ENCODE measurements at places on chromosomes 4 and X.

DNA sequence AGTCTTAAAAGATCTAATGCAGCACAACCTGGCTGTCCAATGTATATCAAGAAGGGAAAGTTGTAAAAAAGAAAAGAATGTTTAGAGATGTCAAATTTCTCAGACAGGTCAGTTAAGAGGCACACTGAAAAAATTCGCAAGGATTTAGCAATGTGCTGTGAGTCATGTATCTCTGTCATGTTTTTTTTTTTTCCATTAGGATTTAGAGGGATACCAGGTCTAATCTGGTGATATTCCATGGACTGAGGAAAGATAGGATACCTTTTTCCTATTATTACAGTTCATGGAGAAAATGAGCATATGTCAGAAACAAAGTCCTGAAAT, 815.4 kb upstream of the PCDH10 start:
- peak; percentile 56 for DNase-seq

GRCh38 chrX:93120805-93121204, 552.6 kb downstream of the NAP1L3 start:
- DNase-seq: no peak

- DNase-seq: no peak
Measured at GRCh38 chr4:181006499-181007260, 1236.5 kb upstream of the TENM3 start.

DNA sequence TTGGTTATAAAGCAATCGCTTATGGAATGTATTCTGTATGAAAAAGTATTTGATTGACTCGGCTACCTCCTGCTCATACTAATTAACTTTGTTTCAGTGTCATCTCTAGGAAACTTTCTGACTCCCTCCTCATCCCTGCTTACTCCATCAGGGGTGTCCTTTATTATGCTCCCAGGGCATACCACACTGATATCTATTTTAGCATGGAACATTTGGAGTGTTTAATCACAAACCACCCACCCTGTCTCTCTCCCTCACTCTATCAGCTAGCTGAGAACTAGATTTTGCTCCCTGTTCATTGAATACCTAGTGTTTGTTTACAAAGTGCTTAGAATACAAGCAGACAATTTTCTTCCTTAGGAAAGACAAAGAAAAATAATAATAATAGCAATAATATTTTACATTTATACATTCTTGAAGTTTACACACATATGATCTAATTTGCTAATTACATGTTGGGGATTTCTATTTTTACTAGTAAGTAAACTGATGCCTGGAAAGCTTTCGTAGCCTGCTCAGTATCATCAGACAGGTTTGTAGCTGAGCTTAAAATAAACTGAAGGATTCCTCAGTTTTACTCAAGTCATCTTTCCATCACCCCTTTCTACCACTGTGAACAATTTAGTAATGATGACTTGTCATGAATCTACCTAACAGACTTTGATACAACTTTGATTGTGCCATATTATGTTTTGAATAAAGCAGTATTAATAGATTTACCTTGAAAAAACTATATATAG, 811.4 kb upstream of the HS3ST1 start:
- no peak for DNase-seq

DNA sequence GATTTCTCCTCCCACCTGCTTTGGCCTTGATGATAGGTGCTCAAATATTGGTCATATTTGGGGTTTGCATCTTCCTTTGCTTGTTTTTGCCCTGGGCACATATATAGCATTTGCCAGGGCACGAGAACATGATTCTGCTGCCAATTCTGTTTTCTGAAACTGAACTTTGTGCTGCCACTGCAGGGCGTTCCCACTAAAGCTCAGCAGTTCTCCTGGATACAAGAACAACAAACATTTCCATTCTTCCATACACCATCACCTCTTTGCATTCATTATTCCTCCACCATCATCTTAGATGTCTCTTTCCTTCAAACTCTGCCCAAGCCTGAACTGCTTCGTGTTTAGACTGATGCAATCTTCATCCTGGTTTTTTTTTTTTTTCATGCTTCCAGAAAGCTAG, 36.3 kb upstream of the GATB start:
- no peak for DNase-seq

DNA sequence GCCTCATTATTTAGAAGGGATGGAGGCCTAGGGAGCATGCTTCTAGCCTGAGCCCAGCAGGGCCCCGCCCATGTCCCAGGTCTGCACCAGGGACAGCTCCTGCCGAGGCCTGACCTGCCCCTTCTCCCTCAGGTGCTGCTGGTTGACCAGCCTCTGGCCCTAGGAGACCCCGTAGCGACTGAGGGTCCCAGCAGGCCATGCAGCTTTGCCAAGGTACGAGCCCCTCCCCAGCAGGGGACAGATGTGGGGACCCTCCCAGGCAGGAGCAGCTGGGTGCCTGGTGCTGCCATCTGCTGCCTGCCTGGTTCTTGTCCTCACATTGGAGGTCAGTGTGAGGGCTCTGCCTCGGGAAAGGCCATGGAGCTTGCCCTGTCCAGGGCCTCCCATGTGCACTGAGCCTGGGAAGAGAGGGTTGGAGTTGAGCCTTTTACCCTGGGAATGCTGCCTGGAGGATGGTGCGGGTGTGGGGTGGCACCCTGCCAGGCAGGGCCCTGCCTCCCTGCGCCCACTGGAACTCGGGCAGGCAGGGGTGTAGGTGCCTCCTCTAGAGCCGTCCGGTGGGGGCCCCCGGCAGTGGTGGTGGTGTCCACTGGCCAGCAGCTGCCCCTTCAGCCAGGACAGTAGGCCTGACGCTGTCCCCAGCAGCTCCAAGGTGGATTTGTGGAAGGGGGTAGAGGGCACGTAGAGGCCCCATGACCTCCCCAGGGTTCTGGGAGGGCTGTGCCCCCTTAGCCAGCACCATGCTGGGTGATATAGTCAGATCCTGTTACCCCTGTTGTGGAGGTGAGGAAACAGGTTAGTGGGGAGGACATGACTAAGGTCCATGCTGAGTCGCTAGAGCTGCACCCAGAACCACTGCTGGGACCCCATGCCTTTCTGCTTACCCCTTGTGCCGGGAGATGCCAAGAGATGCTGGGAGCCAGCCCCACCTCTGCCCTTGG, 2.2 kb upstream of the MSANTD1 start:
- DNase-seq: peak; percentile 15

- DNase-seq: peak; percentile 79
Measured at GRCh38 chr4:119638359-119638758, 9.8 kb upstream of the PDE5A start.

GRCh38 chrX:108285918-108286317, 152.3 kb downstream of the COL4A6 start:
- no peak for DNase-seq

- no peak for DNase-seq
Measured at GRCh38 chr4:160580581-160580980, 1477.7 kb downstream of the RAPGEF2 start.

DNA sequence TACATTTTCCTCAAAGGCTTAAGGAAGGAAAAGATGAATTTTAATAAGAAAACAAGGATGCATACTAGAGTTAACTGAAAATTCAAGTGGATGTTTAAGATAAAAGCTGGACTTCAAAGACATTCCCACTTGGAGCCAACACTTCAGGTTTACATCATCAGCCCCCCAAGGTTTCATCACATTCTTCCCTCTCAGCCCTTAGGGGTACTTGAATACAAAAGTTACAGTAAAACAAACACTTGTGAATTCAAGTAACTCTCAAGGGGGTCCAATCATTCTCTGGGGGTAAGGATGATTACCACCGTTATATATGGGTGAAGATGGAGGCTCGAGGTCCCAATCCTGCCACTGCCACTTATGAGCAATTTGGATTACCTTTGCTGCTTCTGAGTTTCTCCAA, 36.1 kb downstream of the STARD8 start:
- no peak for DNase-seq

DNA sequence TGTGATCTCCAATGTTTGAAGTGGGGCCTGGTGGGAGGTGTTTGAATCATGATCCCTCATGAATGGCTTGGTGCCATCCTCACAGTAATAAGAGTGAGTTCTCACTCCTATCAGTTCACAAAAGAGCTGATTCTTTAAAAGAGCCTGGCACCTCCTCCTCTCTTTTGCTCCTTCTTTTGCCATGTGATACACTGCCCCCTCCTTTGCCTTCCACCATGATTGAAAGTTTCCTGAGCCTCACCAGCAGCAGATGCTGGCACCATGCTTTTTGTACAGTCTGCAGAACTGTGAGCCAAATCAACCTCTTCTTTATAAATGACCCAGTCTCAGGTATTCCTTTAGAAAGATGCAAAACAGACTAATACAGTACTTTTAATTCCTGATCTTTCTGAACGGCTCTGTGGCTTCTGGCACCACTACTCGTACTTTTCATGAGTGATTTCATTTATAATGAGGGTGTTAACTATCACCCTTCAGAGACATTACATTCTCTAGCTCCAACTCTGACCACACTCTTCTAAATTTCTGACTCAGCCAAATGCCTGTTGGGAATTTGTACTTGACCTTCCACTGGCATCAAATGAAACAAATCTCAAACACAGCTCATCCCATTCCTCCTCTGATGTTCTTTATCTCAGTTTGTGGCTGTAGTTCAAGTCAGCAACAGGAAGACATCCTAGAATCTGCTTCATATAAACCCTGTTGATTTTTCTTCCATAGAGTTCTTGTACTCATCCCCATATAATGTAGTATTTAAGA, 4.2 kb downstream of the UFSP2 start:
- DNase-seq: peak; percentile 80

DNA sequence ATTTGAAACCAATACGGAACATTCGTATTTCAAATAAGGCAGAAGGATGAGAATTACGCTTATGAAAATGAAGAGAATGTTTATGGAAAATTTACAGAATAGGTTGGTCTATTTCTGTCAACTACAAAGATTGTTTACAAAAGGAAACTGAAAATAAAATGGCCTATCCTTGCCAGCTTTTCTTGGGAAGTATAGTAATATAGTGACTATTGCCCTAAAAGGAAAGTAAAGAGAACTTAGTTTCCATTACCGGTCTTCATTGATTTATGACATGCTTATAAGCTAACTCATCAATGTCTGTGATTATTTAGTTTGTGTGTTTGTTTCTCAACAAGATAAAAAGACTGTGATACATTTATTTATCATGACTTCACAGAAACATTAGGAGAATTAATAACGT, 2.9 kb upstream of the SPRY1 start:
- peak; percentile 23 for DNase-seq

DNA sequence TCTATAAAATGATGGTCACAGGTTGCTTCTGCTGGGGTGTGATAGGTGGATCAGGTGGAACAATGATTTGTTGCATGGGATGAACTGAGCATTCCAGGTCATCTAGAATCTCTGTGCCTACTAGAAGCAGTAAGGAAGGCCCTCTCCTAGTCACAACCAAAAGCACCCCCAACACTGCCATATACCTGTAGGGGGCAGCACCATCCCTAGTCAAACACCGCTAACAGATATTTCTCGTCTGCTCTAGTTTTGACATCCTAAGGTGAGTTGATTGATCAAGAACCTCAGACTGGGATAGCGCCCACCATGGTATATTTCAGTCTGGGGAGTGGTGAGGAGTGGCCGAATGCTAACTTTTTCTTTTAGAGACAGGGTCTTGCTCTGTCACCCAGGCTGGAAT, 160.2 kb downstream of the NHS start:
- peak; percentile 21 for DNase-seq

GRCh38 chr4:181424362-181425016, 818.7 kb upstream of the TENM3 start:
- no peak for DNase-seq

- DNase-seq: no peak
Measured at GRCh38 chrX:100674705-100675104, 30.7 kb downstream of the SRPX2 start.

- peak; percentile 59 for DNase-seq
Measured at GRCh38 chr4:140691369-140691768, 64.8 kb downstream of the TBC1D9 start.

- DNase-seq: no peak
Measured at GRCh38 chrX:86910602-86911311, 606.8 kb upstream of the KLHL4 start.

GRCh38 chr4:168765726-168766125, 244.3 kb downstream of the CBR4 start:
- no peak for DNase-seq

GRCh38 chr4:112951362-112952312, 97.8 kb upstream of the ANK2 start:
- DNase-seq: peak; percentile 19

- DNase-seq: no peak
Measured at GRCh38 chrX:77160301-77160700, 286.9 kb upstream of the FGF16 start.

GRCh38 chr4:96407738-96408463, 568.0 kb downstream of the PDHA2 start:
- no peak for DNase-seq

GRCh38 chr4:168908851-168909273, 101.2 kb downstream of the CBR4 start:
- DNase-seq: no peak

DNA sequence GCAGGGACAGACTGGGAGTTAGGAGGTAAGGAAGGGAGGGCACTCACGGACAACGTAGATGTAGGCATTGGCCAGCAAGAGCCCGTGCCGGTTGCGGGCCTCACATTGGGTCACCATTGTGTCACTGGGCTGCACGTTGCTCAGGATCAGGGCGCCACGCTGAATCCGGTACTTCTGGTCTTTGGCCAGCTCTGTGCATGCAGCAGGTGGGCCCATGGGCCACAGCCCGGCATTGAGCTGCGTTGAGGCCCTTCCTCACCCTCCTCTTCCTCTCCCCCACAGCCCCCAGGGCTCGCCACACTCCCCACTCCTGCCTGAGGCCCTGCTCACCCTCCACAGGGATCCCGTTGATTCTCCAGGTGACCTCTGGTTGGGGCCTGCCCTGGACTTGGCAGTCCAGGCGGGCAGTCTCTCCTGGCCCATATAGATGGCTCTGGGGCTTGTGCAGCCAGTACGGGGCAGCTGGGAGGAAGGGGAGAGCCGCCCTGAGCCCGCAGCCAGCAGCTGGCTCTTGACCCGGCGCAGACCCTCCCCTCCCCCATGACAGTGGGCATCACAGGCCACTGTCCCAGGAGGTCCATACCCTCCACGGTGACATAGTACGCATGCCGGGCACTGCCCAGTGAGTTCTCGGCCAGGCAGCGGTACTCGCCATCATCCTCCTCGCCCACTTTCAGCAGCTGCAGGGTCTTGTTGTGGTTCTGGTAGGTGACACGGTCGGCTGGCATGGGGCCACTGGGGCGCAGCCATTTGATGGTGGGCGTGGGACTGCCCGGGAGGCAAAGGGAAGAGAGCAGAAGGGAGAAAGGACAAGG, 16.3 kb downstream of the L1CAM start:
- DNase-seq: no peak

DNA sequence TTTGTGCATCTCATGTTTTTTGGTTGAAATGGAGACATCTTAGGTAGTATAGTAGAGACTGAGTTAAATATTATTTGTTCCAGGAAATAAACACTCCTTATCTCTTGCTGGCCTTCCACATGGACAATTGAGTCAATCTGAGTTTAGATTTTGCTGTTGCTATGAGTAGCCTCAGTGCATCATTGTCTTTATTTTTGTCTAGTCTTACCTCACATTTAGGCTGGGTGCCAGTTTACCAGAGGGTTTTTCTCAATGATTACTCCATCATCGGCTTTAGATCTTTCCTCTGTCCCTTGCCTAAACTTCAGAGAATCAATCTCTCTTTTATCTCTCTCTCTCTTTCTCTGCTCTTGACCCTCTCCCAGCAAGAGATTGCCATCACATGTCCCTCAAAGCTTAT, 73.6 kb downstream of the GABRB1 start:
- DNase-seq: no peak

- no peak for DNase-seq
Measured at GRCh38 chr4:40550196-40550595, 79.5 kb downstream of the RBM47 start.

All from fibroblast of villous mesenchyme (primary cell).